ENCODE measurements at places on chromosomes 16 and 17. TPM values are rescaled to one million over a fixed set of nuclear protein-coding genes. Genes with fewer than 3 reads are reported as not detected.
A peak's percentile ranks its signal among the peaks of the same experiment; 100 is the strongest.

- peak overlapping the region; percentile 74 for H3K27ac ChIP-seq
- no peak overlapping the region for H3K4me3 ChIP-seq
- DNase-seq: no peak
- H3K27me3 ChIP-seq: no peaks in the 10 kb centered on the region
- no peaks in the 10 kb centered on the region for H3K36me3 ChIP-seq
- H3K4me1 ChIP-seq: peaks cover 2% of the 10 kb centered on the region
Measured at GRCh38 chr17:4520060-4520893, 21.6 kb downstream of the SPNS2 start.

DNA sequence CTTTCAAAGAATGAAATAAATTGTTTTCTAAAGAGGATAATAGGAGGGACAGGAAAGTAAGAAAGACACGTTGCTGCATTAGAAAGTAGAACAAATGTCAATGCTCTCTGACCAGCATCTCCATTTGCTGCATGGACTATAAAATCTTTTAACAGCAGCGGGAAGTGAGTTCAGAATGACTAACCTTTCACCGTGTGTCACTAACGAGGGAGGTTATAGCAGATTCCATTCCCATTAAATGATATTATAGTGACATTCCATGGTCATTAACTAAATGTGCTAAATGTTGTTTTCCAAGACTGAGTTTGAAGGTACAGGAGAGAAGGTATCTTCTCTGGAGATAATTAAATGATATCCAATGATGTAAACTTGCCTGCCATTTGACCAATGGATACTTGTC lies 127.1 kb upstream of the HS3ST3A1 start:
- no peak for DNase-seq
- H3K27ac ChIP-seq: no peak overlapping the region
- no peaks in the 10 kb centered on the region for H3K36me3 ChIP-seq
- no peaks in the 10 kb centered on the region for H3K27me3 ChIP-seq

DNA sequence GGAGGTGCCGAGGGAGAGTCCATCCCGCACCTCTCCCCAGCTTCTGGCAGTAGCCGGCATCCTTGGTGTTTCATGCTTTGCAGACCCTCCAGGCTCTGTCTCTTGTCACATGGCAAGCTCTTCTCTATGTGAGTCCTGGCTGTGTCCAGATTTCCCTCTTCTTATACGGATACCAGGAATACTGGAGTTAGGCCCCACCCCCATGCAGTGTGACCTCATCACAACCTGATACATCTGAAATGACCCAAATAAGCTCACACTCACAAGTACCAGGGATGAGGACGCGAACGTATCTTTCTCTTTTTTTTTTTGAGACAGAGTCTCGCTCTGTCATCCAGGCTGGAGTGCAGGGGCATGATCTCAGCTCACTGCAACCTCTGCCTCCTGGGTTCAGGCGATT lies 23.3 kb downstream of the TRAP1 start:
- H3K27me3 ChIP-seq: no peaks in the 10 kb centered on the region
- peak overlapping the region; percentile 79 for H3K27ac ChIP-seq
- peaks cover 40% of the 10 kb centered on the region for H3K4me1 ChIP-seq
- DNase-seq: no peak
- no peak overlapping the region for H3K4me3 ChIP-seq
- no peaks in the 10 kb centered on the region for H3K36me3 ChIP-seq

DNA sequence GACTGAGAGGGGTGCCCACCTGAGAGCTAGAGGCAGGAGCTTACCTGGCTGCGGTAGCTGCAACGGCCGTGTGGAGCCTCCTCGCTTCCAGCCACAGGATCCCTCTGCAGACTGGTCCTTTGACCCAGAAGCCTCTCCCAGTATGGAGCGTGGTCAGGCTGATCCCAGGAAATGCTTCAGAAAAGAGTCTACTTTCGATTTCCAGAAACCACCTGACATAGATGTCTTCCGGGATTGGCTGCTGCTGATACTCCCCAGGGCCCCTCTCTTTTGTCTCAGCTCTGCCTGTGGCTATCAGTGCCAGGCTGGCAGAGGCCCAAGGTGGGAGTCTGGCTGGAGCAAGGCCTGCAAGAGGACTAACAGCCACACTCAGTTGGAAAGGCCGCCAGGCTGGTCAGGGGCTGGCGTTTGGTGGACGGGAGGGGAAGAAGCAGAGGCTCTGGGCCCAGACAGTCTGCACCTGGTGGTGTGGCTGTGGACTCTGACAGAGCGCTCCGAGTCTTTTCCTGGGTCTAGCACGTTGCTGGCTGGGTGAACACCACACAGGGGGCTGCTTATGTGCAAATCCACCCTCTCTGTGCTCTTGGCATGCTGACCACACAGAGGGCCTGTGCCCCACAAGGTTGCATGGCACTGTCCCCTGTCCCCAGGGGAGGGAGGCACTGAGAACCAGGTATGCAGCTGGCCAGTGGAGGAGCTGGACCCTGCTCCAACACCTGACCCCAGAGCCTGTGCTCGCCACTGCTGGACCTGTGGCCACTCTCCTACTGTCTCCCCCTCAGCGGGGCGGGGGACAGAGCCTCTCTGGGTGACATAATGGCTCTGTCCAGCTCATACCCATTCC lies at the start of gene LGALS3BP:
Gene LGALS3BP, minus strand, starts transcription at position 144 of the 844 bp plus-strand sequence. CDS start 2,732 bp downstream, outside the sequence.
- H3K27ac ChIP-seq: peak within 1 kb of the TSS; percentile 18
- peak within 1 kb of the TSS; percentile 4 for H3K4me3 ChIP-seq
- H3K36me3 ChIP-seq: no peaks in the 10 kb centered on the region
- no peaks in the 10 kb centered on the region for H3K27me3 ChIP-seq

RDM1 gene
- not detected for total RNA-seq

DNA sequence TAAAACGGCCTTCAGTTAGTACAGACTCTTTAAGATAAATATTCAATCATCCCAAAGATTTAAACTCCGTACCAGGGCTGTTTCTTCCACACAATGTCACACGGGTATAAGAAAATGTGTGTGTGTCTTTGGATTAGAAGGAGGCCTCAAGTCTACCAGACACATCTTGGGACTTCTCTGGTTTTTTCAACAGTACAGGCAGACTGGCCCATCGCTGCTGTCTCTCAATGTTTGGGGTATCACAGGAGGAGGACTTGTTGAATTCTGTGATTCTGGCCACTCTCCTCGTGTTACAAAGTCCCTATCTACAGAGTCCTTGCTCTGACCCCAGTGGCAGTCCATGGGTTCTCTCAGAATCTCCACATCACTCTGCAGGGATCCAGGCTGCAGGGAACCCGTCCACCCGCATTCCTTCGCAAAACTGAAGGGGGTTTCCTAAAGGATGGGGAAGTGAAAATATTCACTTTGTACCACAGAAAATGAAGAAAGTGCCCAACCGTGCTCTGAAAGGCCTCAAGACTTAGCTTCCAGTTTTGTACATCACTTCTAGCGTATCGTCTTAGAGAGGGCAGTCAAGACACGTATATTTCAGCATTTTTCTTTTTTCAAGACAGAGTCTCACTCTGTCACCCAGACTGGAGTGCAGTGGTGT lies 373.2 kb downstream of the NPIPA8 start:
- H3K27ac ChIP-seq: no peak overlapping the region
- no peaks in the 10 kb centered on the region for H3K36me3 ChIP-seq
- no peaks in the 10 kb centered on the region for H3K27me3 ChIP-seq

DNA sequence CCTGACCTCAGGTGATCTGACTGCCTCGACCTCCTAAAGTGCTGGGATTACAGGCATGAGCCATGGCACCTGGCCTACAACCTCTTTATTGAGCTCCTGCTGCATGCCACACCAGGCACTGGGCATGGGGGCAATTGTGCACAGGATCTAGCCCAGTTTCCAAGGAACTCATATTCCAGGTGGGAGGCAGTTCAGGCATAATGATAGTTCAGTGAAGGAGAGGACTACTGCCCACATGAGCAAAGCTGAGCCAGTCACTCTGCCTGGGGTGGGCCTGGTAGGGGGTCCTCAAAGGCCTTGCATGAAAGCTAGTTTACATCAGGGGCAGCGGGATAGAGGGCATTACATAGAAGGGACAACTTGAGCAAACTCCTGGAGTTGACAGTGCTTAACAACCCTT lies 2.6 kb upstream of the HCRT start:
- no peaks in the 10 kb centered on the region for H3K36me3 ChIP-seq
- H3K4me3 ChIP-seq: no peak overlapping the region
- no peak overlapping the region for H3K27ac ChIP-seq
- no peaks in the 10 kb centered on the region for H3K27me3 ChIP-seq
- DNase-seq: no peak
- peaks cover 5% of the 10 kb centered on the region for H3K4me1 ChIP-seq

DNA sequence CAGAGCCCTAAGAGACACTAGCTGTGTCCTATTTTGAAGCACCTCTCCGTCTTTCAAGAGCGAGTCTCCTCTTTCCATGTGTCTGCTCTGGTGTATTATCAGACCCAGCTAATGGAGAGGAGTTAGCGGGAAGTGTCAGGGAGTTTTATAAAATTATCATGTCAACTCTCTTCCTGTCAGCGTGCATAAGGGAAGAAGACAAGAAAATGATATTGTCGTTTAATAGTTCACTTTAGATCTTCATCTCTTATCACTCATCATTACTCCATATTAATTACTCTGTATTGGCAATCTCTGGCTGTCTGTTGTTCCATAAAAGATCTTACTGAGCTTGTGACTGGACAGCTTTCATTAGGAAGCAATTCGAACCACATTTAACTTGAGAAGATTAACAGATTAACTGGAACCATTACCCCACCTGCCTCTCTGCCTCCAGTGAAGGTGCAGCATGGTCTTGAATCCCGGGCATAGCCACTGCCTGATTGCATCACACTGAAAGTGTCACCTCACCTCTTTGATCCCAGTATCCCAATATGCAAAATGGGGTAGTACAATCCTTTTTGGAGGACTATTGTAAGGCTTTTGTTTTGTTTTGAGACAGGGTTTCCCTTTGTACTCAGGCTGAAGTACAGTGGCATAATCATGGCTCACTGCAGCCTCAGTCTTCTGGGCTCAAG lies 121.1 kb downstream of the TMEM114 start:
- no peaks in the 10 kb centered on the region for H3K27me3 ChIP-seq
- DNase-seq: no peak
- H3K4me1 ChIP-seq: no peaks in the 10 kb centered on the region
- no peaks in the 10 kb centered on the region for H3K36me3 ChIP-seq
- H3K4me3 ChIP-seq: no peak overlapping the region

DNA sequence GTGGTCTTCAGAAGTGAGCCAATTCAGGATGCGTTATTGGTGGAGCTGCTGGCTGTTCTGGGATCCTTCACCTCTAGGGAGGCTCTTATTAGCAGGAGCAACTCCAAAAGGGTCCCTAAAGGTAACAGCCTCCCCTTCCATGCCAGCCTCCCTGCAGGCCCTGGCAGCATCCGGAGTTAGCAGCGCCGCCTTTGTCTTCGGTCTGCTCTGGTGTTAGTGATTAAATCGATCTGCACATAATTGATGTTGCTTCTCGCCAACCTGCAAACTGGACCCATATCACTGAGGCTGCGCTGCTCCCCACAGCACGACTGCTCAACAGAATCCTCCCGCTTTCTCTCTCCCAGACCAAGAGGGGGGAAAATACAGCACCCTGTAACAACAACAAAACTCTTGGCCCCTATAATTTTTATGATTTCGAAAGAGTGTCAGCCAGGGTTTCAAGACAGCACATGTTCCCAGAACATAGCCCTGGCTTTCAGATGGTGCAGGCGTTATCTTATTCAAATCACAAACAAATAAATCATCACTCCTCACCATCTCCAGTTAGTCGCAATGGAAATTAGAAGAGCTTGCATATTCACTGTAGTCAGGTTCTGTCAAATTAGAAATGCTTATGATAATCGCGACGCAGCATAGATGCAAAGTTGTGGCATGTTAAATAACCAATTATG lies 76.0 kb downstream of the IRX3 start:
- H3K27me3 ChIP-seq: no peaks in the 10 kb centered on the region
- no peaks in the 10 kb centered on the region for H3K36me3 ChIP-seq
- no peaks in the 10 kb centered on the region for H3K4me1 ChIP-seq

Measured in gastrocnemius medialis (tissue), 4 donors.